Activated CD4-positive, alpha-beta T cell treated with anti-CD3 and anti-CD28 coated beads, Interleukin-10, Interleukin-2, amounts not matched to agents 100 ng/mL and 50 ng/mL, durations not matched to agents 16 hours and 8 hours (primary cell): ENCODE measurements at places on chromosomes 16 and 17.

GRCh38 chr17:73119631-73120030 lies 27.1 kb upstream of the SLC39A11 start:
- DNase-seq = no peak

- DNase-seq = peak; percentile 67
Observed at GRCh38 chr16:79093554-79093967, 507.0 kb downstream of the MAF start.

DNA sequence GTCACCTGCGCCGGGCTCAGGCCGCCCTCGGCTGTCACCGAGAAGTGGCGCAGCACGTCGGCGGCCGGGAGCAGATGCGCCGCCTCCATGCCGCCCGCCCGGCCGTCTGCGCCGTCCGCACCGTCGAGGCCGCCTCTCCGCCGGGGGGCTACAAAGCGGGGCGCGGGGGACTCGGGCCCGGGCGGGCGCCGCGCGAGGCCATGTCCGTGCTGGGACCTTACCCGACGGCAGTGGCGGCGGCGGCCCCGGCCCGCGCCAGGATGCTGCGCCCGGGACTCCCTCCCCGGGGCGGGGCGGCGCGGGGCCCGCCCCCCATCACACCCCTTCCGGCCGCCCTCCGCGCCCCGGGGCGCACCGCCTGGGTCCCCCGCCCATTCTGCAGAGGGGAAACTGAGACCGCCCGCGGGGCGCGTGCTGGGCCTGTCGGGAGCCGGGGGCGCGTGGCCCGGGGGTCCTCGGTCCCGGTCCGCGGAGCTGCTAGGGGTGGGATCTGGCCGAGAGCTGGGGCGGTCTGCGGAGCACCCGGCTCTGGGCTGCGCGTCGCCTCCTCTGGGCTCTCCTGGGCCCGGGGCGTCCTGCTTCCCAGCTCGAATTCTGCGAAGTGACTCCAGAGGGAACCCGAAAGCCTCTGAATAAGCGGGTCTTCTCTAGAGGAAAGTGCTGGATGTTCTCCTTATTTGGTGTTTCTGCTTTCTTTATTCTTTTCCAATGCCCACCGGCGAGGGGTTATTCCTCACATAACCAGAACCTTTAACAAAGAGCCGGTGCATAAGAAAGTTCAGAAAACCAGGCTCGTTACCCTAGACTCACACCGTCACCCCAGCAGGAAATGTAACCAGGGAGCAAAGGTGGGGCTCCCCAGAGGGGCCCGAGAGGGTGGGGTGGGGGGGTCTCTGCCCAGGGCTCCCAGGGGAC lies at the start of gene ATP2A3:
Gene ATP2A3, minus strand, starts transcription at position 235 of the 915 bp plus-strand sequence. Its CDS starts 146 bp downstream, at position 89.
- DNase-seq = peak; percentile 84

- DNase-seq = no peak
Observed at GRCh38 chr16:89187032-89187769, 13.1 kb downstream of the SLC22A31 start.

DNA sequence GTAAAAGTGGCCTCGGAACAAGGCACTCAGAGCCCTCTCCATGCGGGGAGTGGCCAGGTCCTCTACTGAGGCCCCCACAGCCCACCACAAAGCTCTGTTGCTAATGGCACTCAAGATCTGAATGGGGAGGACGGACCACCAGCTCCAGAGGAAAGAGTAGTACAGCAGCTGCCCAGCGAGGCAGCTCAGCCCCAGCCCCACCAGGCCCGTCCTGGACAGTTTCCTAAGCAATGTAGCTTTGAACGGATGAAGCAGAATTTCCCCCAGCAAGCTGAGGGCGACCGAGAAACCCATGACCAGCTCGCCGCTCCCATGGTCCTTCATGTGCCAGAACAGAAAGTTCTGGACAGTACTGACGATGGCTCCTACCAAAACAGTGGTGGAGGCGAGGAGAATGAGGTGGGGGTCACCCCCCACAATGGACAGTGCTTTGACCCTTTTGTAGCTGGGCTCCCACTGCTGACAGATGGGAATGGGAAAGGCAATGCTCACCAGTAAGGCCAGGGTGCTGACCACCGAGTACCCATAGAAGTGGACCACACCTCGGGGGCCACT lies 1.5 kb downstream of the MFSD6L start:
- no peak for DNase-seq

GRCh38 chr17:78842881-78843565 lies 2.4 kb upstream of the USP36 start:
- peak; percentile 70 for DNase-seq

DNA sequence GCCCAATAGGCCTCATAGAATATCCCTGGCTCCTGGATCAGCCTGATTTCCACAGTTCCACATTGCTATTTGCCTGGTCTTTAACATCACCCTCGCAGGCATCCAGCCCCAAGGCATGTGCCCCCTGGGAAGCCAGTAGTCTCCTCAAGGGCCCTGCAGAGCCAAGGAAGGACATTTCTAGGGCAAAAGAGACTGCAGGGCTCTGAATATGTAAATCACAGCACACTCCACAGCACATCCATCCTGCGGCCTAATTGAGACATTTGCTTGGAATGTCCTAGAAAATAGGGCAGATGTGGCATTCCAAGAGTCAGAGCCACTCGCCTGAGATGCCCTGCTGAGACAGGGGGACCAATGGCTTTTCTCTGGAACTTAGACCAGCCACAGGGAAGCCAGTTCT lies 11.4 kb upstream of the C16orf78 start:
- DNase-seq = no peak

- DNase-seq = no peak
Observed at GRCh38 chr17:82172486-82173160, 40.0 kb downstream of the CCDC57 start.

GRCh38 chr16:72725643-72726042 lies 322.3 kb downstream of the ZFHX3 start:
- no peak for DNase-seq

DNA sequence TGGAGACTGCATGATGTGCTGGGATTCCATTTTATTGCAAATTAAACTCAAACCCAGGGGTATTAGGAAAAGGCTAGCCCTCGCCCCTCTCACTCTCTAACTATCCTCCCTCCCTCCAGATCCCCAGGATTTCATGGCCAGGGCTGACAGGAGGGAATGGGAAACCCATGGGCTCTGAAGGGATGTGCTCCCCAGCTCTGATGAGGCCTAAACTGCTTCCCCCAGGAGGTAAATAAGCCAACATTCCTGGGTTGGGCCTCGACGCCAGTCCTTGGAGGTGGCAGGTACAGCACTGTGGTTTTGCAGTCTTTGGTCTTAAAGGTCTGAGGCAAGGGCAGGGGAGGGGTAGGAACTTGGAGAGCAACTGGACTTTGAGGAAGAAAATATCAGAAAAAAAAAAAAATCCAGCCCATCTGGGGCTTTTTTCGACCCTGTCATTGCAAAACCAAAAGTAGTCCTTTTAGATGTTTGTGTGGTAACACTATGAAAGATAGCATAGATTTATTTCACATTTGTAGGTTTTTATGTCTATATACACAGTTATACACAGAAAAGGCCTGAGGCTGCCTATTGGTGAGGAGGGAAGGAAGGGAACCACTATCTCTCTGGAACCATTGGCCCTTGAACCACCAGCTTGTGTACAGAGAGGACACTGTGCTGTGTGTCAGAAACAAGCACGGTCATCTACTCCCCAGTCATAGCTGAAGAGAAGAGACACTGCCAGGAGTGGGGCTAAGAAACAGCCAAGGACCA lies 12.0 kb downstream of the C17orf113 start:
- DNase-seq = no peak

DNA sequence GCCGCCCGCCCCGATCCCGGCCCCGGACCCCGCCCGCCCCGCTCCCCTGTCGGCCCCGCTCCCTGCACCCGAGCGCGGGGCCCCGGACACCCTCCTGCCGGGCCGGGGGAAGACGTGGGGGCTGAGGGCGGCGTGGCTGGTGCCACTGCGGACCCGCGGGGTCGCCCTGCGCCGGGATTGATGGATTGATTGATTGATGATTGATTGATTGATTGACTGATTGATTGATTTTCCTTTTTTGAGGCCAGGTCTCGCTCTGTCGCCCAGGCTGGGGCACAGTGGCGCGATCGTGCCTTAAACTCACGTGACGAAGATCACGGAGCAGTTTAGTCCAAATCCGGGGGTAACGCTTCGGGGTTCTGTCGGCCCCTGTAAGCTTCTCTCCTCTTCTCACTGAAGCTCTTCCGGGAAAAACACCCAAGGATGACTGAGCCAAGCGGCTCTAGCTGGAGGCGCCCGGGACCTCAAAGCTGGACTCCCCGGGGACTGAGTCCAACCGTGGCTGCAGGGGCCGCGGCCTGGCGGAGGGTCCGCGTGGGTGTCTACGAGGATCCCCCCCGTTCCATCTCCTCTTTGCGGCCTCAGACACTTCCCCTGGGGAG lies 40.2 kb upstream of the BHLHA9 start:
- no peak for DNase-seq

DNA sequence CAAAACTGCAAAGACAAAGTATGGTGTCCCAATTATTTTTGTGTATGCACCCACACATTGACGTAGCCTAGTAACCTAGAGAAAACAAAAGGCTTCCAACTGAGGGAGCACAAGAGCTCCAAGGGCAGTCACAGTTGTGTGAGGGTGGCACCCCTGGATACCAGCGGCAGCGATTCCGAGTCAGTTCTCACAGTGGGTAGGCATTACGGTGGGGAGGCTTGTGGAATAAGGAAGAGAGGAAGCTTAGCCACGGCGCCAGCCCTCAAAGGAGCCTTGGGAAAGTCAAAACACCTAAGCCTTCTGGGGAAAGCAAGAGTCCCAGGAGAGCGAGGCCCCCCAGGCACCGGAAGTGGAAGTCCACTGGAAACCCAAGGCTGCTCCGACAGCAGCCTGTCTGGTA lies 31.0 kb upstream of the ADCY9 start:
- no peak for DNase-seq

DNA sequence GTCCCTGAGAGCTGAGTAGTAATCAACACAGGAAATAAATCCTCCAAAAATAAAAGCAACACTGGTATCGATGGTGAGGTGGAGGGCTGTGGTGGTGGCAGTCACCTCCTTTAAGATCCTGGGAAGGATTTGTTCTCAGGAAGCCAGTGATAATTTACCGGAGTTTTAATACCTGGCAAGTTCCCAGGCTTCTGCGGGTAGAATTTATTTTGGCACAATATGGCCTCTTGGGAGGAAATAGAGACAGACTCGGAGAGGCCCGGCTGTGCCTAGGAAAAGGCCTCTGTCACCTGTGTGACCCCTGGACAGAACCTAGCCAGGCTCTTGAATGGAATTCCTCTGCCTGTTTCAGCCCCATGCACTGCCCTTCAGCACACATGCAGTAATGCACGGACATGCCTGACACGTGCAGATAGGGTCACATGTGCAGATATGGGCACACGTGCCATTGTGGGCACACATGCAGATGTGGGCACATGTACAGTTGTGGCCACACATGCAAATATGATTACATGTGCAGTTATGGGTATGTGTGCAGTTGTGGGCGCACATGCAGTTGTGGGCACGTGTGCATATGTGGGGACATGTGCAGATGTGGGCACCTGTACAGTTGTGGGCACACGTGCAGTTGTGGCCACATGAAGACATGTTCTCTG lies 33.5 kb downstream of the MGAT5B start:
- no peak for DNase-seq

- peak; percentile 40 for DNase-seq
Observed at GRCh38 chr16:82660075-82660645, 33.4 kb downstream of the CDH13 start.

DNA sequence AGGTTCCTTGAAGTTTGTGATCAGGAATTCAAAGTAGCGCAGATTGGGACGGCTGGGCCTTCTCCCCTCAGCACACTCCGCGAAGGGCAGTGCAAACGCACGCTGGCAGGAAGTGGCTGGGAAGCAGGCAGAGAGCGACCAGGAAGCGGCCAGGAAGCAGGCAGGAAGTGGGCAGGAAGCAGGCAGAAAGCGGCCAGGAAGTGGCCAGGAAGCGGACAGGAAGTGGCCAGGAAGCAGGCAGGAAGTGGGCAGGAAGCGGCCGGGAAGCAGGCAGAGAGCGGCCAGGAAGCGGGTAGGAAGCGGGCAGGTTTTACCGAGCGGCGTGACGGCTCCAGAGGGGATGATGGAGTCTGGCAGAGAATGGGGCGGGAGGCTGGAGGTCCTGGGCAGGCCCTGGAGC lies 3.2 kb downstream of the DPEP1 start:
- DNase-seq = peak; percentile 25

DNA sequence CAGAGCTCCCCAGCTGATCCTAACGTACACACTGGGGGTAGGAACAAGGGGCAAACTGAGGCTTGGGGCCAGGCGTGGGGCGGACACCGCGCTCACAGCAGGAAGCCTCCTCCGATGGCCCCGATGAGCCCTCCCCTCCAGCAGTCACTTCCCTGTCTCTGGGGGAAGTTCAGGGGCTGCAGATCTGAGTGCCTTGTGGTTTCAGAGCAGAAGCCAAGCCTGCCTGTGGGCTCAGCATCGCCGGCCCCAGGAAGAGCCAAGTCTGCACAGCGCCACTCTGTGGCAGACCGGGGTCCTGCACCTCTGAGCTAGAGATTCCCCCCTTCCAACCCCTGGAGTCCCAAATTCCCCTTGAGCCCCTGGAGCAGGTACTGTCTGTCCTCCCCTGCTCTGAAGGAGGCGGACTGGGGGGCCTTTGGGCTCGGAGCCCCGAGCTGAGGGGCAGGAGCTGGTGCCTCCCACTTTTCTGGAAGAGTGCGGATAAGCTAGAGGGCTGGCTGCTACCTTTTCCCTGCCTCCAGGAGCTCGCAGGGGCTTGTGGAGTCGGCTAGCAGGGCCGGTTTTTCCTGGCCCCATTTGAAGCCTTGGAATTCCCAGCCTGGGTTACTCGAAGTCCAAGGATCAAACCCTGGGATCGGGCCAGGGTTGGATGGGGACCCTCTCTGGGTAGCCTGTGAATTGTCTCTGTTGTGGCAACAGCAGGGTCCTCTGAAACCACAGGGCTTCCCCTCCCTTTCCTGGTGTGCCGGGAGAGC lies 2.9 kb downstream of the GSE1 start:
- DNase-seq = peak; percentile 77

DNA sequence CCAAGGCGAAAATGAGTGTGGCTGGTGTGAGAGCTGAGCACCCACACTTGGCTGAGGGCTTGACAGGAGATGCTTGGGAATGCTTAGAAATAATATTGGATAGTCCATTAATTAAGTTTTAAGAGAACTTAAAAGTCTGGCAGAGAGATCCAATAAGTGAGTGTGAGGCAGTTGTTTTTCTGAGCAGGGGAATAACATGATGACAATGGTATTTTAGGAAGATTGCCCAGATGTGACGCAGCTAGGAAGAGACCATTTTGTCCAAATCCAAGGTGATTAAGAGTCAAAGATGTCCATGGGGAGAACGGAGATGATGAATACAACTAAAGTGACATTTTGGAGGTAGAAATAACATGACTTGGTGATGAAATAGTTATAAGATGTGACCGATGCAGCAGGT lies 102.8 kb upstream of the AXIN2 start:
- no peak for DNase-seq

- DNase-seq = no peak
Observed at GRCh38 chr17:44529864-44530263, 26.7 kb upstream of the GPATCH8 start.

DNA sequence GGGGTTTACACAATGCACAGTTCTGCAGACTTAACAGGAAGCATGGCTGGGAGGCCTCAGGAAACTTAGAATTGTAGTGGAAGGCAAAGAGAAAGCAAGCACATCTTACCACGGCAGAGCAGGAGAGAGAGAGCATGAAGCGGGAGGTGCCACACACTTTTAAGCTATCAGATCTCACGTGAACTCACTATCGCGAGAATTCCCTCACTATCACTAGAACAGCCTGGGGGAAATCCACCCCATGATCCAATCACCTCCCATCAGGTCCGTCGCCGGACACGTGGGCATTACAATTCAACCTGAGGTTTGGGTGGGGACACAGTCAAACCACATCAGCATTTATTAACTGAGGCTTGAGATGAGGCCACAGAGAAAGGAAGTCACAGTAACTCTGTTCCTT lies 326.7 kb downstream of the C16orf95 start:
- DNase-seq = no peak

GRCh38 chr16:23968176-23968575 lies 132.4 kb downstream of the PRKCB start:
- DNase-seq = no peak
